Stimulated activated CD4-positive, alpha-beta T cell treated with anti-CD3 and anti-CD28 coated beads, Interleukin-1b, Interleukin-23, amount 100 ng/mL, for 1 hour (primary cell): ENCODE measurements at places on chromosomes 2 and 18.

DNA sequence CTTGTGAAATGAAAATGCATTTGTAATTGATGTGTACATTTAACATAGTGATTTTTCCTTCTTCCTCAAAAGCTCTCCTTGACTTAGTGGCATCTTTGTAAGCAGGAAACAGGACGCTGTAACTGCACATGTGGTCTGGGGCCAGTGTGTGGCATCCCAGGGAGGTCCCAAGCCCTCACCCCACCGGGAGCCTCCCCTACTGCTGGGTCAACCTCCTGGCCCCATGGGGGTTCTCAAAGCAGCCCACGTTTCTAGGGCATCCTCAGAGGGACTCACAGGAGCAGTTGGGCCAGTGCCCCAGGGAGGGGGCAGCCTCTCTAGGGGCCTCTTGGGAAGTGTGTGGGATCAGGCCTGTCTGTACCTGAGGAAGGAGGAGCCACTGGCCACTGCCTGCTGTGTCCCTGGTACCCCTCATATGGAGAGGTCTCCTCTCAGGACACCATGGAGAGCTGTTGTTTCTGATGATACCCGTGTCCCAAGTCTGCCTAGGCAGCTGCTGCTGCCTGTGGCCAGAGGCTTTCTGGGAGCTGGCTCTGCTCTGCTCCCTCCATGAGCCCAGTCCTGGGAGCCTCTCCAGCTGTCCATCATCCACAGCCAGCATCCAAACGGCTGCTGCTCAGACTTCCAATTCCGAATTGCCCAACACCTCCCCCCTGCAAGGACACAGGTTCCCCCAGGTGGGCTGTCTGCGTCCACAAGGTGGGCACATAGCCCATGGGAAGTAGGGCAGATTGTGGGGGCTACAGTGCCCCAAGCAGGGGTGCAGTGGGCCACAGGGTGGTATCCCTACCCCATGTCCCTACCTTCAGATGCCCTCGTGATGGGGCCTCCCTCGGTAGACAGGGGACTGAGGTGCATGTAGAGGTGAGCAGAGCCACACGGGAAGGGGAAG is 13.4 kb downstream of the ARHGEF4 start:
- no peak for DNase-seq

DNA sequence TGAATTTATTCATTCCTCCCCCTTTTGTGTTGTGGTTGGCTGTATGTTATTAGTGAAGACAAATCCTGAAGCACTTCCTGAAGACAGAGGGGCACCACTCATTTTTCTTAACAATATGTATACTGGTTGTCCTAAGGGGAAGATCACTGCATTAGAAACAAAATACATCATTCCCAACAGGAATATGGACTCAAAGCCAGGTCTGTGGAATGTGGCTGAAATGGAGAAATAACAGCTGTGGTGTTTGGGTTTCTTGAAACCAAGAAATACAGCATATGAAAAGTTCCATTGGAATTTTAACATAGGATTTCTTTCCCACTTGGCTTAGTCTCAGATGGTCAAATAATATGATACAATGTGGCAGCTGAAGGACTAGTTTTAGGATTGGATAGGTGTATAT is 267.6 kb downstream of the KCNE4 start:
- DNase-seq, result no peak

GRCh38 chr2:168427451-168427850 is 28.6 kb upstream of the CERS6 start:
- no peak for DNase-seq

DNA sequence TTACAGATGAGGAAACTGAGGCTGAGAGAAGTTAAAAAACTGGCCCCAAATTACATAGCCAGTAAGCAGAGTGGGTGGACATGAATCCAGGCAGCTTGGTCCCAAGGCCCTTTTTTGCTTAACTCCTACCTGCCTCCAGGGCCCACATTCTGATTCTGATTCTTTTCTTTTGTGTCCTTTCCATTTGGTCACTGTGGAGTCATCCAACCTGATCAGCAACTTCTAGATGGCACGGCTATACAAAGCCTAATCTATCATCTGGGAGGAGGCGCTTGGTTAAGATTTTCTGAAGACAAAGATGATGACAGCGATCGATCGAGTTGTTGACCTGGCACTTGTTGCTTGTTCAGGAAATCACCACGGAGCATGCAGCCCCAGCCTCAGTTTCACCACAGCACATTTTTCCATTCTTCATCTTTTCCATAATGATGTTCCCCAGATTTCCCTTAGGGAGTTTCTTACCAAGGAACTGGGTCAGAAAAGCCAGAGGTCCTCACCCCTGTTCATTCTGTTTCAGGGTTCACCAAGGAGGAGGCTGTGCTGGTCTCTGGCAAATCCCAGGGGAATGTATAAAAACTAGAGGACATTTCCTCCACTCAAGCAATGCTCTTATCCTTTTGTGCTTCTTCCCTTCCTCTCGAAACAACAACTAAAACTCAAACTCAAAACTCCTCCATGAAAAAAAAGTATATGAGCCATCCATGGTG is 6.9 kb upstream of the IGFBP2 start:
- DNase-seq, result no peak

- DNase-seq, result no peak
Observed at GRCh38 chr18:62524440-62525200, 1.8 kb downstream of the ZCCHC2 start.

- DNase-seq, result no peak
Observed at GRCh38 chr2:23425338-23425871, 40.4 kb downstream of the KLHL29 start.

- no peak for DNase-seq
Observed at GRCh38 chr2:128801576-128801975, 482.9 kb upstream of the HS6ST1 start.

DNA sequence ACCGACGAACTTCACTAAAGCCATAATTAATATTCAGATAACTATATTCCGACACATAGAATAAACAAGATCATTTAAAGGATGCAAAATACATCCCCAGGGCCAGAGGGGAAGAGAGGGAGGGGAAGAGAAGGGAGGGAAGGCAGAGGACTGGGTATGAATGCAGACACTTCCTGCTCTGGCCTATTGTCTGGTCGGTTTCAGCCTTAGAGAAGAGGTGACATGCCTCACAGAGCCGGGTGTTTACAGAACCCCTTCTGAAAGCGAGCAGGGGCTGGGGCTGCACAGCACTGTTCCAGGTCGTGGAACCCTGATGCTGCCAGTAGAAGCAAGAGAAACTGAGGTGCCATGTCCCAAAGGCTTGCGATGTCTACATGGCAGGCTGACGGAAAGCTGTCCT is 31.0 kb downstream of the CELF4 start:
- no peak for DNase-seq

- no peak for DNase-seq
Observed at GRCh38 chr18:34321066-34321465, 96.4 kb upstream of the NOL4 start.

DNA sequence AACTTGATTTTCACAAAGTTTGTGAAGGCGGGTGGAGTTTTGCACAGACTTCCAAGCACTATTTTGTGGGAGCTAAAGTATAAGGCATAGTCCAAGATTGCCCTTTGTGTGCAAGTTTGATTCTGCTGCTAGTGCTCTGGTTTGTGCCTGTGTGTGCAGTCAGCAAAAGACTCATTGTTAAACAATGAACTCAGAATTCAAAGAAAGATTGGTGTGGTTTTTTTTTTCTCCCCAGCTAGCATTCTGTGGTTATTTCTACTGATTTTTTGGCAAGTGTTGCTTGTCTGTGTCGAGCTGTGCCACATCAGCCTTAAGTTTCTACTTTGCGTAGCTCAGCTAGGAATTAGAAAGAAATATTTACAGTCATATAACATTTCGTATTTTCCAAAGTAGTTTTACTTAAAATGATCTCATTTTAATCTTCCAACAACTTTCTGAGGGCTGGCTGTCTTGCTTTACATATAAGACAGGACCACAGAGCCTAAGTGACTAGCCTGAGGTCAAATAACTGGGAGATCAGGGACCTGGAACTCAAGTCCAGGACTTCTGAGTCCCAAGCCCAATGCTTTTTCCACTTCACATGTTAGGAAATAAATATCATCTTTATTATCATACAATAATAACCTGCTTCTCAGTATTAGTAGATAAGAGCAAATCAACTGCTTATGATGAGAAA is 69.8 kb downstream of the BABAM2 start:
- DNase-seq, result no peak

DNA sequence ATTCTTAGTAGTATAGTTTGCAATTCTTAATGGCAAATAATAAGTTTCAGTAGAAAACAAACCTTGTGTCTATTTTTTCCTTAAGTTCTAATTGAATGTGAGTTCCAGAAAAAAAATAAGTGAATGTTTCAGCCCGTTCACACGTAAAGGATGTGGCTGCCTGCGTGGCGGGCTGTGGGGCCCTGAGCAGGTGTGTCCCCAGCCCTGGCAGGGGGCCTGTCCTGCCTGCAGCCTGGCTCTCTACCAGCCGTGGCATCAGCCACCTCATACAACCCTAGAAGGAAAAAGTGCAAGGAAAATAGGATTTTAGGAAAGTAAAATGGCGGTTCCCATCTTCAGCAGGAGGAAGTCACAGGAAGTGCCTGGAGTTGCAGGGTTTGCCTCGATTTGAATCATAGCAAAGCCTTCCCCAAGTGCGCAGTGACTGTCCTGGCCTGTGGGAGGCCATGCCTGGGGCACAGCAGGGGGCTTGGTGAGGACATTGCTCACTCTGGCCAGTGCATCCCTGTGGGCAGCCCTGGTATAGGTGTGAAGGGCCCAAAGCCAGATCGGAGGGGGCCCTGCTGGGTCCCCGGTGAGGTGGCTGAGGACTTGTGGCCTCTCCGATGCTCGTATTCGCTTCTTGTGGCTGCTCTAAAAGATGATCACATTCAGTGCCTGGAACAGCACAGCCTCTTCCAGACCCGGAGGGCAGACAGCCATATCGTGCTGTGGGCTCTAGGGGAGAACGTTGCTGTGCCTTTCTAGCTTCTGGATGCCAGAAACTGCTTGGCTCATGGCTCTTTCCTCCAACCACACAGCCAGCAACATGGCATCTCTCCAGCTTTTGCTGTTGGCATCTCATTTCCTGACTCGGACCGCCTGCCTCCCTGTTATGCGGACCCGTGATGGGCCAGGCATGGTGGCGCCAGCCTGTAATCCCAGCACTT is 12.6 kb downstream of the DTYMK start:
- DNase-seq, result no peak

DNA sequence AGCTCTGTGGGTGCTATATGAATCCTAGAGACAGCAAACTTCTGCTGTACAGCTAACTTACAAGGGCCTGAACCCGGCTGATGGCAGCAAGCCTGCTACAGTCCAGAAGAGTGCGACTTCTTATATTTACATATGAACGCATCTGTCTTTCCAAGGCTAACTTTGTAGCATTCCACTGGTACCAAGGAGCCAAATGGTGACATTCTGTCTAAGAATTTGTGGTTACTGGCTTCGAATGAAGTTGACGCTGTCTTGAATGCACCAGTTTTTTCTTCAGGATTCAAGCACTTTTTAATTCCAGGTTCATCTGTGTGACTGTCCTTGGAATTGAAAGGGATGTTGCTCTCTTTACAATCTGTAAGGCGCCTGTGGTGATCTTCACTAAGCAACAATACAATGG is 42.4 kb downstream of the THUMPD2 start:
- DNase-seq, result no peak

- DNase-seq, result no peak
Observed at GRCh38 chr2:170161516-170162270, 16.3 kb upstream of the MYO3B start.

DNA sequence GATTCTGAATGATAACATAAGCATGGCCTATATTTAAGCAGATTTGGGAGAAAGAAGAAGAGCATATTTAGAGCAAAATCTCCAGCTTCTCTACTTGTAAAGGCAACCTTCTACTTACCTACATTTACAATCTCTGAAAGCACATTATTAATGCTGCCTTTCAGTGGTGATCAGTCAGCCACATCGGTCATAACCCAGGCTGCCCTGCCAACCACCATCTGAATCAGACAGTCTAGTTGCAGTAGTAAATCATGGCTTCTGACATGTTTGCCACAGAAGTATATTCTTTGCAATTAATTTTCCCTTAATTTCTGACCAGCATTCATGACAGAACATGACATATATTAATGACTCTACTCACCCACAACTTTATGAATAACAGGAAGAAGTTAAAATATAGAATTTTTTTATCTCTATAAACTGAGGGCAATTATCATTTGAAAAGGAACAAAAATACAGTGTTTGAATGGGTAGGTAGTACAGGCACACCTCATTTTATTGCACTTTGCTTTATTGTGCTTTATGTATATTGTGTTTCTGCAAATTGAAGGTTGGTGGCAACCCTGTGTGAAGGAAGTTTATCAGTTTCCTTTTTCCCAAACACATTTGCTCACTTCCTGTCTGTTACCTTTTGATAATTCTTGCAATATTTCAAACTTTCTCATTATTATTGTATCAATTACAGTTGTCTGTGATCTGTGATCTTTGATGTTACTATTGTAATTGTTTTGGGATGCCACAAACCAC is 531.6 kb upstream of the CHAC2 start:
- no peak for DNase-seq

GRCh38 chr2:129481306-129482219 is 497.9 kb upstream of the RAB6C start:
- DNase-seq, result no peak

DNA sequence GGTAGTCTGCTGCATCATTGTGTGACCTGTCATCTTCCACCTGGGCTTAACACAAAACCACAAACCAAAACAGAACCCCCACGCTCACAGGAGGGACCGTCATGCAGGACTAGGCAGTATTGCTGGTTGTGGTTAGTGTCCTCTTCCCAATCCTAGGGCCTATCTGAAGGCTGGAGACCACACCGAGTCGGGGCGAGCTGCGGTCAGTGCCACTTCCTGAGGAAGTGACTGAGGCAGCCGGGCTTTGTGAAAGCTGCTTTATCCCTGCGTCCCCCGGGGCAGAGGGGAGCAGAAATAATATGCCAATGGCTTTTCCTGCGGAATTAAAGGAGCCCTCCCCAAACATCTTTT is 22.9 kb downstream of the ZNF532 start:
- no peak for DNase-seq

GRCh38 chr2:241132538-241133435 is 16.5 kb downstream of the PASK start:
- DNase-seq, result no peak

GRCh38 chr18:23529604-23530003 is 26.3 kb downstream of the RMC1 start:
- no peak for DNase-seq

DNA sequence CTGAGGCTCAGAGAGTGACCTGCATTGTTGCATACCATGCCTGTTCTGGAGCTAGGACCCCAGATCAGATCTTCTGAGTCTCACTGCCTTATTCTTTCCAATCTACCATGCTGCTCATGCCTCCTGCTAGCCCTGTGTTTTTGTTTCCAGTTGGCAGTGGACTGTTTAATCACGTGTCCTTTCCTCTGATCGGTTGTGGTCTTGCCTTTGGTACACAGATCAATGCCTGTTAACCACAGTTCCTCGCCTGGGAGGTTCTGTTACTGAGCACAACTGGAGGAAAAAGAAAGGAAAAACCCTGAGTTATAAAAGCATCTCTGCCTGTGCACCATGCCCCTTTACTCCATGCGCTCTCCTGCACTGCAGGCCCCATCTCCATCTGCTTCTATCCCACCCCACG is 329.1 kb downstream of the SETBP1 start:
- DNase-seq, result no peak

- DNase-seq, result no peak
Observed at GRCh38 chr2:102080451-102081242, 61.9 kb upstream of the IL1R1 start.

- no peak for DNase-seq
Observed at GRCh38 chr2:101113441-101114267, 37.5 kb downstream of the TBC1D8 start.
